ENCODE measurements at places on chromosomes 2 and 18.

DNA sequence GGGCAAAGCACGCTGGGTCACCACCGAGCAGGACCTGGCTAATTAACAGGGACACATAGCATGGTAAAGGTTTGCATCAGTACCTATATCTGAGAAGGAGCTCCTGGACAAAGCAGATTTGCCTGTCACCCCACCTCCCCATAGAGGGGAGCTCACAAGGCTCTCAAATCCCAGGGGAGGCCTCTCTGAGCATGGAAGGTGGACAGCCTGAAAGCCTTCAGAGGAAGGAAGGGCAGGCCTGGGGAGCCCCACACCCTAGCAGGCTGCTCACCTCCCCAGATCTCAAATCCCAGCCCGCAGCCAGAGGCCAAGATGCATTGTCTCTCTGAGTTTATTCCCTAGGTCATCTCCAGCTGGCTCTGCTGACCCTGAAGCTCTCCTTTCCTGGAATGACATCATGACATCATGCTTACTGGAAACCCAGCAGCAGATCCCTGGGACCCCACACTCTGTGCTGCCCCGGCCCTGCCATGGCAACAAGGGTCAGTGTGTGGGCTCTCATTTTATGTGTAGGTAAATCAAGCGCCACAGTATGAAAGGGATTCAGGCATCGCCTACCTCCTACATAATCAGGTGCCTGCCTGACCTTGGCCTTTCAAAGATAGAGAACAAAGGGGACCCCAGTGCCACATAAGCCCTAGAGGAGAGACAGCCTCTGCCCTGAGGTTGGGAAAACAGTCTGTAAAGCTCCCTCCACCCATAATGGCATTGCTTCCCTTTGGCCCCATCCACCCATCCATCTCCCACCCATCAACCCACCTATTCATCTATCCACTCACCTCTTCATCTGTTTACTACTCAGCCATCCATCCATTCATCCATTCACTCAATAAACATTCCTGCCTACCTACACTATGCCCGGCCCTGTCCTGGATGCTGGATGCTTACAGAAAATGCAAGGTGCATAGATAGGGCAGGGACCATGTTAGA, 15.7 kb upstream of the TEX51 start:
- DNase-seq = no peak

- DNase-seq = no peak
These were observed 25.2 kb upstream of the GMPPA start for GRCh38 chr2:219473511-219473910.

DNA sequence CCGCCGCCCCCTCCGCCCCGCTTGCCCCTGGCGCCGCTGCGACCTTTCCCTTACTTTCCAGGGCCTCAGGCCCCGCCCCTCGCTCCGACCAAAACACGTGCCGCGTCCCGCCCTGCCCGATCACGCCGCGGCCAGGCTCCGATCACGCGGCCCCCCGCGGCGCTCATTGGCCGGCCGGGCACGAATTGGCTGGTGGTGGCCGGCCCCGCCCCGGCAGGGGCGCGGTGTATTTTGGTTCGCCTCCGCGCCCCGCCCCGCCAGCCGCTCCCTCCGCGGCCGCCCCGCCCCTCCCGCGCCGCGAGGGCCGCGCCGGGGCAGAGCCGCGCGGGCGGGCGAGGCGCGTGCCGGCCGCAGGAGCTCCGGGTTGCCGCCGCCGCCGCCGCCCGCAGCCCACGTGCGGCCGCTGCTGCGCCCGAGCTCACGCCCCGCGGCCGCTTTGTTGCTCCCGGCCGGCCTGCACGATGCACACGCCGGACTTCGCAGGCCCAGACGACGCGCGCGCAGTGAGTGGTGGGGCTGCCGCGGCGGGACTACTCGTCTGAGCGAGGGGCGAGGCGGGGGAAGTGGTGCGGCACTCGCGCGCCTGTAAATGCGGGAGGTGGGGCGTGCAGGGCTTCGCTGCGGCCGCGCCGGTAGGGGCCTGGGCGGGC, at the start of gene KLF11:
KLF11 (plus strand) TSS at position 295 of the 650 bp plus-strand sequence; CDS start at position 462, 167 bp downstream.
- DNase-seq = peak; percentile 83

GRCh38 chr2:31274401-31275075, 40.6 kb downstream of the EHD3 start:
- no peak for DNase-seq

DNA sequence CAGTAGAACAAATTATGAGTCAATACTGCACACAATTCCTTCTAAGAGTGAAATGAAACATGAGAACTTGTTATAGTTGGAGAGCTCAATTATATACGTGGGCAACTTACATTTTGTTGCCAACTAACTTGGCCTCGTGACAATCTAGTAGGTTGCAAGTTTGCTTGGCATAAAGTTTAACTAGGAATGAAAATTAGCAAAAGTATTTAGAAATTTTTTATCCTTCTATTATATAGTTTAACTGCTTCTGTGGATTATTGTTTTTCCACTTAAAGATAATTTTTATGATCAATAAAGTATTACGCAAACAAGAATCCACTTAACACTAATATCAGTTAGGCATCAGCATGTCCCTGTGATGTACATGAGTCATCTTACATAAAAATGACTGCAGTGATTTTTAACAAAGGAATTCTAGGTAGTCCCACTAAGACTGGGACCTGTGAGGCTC, 41.1 kb downstream of the FAM124B start:
- DNase-seq = no peak

DNA sequence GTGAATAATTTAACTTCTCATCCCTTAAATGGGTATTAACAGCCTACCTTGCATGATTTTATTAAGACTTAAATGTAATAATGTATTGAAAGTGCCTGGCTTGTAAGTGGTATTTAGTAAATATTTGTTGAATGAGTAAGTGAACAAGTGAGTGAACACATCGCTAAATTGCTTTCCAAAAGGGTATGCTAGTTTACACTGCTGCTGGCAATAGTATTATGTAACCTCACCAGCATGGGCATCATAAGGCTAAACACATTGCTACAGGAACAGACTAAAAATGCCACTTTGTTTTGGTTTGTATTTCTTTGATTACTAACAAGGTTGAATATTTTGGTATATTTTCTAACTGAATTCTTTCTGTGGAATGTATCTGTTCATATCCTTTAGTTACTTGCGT, 9.8 kb downstream of the WDR43 start:
- no peak for DNase-seq

Data from RCC 7860 (cell line).